AG09309 (cell line): ENCODE measurements at places on chromosomes 2 and 18.

DNA sequence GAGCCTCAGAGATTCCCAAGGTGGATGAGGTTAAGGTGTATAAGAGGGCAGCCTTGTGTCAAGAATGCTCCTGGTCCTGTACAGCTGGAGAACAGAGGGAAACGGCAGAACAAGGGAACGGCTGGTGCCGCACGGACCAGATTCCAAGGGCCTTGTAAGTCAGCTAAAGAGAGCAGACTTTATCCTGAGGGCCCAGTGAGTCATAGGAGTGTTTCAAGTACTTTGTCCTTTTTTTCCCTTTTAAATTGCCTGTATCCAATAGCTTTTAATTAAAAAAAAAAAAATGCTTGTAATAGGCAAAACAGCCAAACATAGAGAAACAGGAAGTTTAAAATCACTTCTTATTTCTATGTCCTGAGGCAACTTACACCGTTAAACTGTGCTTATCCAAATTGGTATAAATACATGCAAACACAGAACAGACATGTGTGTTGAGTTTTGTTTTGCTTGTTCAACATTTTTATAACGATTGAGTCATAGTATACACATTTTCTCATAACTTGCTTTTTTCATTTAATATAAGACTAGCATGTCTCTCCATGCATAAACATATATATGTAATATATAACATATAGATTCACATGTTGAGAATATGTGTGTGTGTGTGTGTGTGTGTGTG is 42.1 kb upstream of the EVA1A start:
- DNase-seq, result peak; percentile 82

DNA sequence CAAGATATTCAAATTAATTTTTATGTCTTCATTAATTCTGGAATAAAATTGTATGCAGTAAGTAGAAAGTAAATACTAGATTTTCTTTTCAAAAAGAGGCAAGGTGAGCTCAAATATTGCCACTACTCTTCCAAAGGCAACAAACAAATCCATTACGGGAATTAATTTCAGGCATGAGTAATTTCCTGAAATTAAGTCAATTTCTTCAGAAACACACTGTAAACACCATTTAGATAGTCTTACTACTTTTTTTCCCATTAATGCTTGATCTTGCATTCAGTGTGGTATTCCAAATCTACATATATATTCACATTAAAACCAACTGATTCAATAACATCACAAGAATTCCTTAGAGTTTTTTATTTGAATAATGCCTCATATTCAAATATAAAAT is 1274.0 kb upstream of the CRIM1 start:
- DNase-seq, result no peak

DNA sequence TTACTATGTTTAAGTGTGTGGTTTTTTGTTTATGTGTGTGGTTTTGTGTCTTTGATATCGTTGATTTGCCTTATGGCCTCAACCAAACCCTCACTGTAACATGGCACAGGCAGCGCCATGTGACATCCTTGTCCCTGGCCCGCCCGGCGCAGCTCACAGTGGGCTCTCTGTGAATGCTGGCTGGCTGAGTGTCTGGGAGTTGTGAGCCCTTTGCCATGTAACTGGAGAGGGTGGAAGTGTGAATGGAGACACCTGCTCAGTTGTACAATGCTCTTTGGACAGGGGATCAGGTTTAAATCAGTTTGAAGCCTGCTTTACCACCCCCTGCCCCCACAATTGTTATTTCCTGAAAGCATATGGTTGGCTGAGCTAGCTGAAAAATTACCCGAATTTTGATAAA is 41.8 kb downstream of the TCF7L1 start:
- no peak for DNase-seq

- DNase-seq, result peak; percentile 5
These were observed 7.0 kb upstream of the NXPH2 start for GRCh38 chr2:138787053-138787666.

DNA sequence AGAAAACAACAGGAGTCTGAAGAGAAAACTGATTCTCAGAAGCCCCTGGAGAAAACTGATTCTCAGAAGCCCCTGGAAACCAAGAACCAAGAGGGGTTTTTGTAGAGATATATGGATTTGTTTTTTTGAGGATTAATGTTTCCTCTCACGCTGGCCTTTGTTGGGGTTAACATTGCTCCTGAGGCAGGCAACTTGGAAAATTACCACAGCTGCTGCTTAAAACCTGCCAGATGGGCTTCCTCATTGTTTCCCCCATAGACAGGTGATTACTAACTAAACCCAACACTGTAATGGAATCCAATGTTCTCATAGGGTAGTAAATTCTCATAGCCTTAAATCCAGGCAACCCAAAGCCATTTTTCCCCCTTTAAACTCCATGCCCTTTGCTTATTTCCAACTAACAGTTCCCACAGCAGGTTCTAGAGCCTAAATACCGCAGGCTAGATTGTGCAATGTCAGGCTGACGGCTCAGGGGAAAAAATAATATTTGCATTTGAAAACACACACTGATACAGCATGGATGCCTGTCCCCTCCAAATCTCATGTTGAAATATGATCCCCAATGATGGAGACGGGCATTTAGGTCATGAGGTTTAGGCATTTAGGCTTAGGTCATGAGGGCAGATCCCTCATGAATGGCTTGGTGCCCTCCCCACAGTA is 272.3 kb upstream of the PKDCC start:
- no peak for DNase-seq

- DNase-seq, result no peak
These were observed 13.8 kb upstream of the ZFP36L2 start for GRCh38 chr2:43239981-43240765.

- DNase-seq, result no peak
These were observed 143.6 kb downstream of the AFF3 start for GRCh38 chr2:99998651-99999320.

DNA sequence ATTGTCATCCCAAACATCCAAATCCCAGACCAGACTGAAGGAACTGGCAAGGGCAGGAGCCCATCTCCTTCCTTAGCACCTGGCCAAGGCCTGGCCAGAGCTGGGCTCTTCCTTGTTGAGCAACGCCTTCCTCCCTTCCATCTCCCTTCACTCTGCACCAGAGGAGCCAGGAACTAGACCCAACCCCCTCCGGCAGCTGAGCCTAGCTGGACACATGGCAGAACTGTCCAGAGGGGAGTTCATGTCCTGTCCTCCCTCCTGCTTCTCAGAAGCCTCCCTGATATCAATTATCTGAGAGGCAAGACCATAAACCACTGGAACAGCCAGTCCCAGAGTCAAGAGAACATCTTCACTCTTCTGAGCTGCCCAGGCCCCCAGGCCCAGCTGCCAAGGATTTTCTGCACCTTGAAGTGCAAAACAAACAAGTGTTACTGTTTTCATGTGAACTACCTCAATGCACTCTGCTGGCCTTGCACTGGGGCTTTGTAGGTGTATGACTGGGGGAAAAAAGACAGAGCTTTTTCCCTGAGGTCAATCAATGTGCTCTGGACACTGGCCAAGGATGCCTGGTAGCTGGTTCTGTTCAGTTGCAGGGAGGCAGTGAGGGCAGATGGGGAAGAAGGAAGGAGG is 107.6 kb upstream of the MSH6 start:
- DNase-seq, result no peak

DNA sequence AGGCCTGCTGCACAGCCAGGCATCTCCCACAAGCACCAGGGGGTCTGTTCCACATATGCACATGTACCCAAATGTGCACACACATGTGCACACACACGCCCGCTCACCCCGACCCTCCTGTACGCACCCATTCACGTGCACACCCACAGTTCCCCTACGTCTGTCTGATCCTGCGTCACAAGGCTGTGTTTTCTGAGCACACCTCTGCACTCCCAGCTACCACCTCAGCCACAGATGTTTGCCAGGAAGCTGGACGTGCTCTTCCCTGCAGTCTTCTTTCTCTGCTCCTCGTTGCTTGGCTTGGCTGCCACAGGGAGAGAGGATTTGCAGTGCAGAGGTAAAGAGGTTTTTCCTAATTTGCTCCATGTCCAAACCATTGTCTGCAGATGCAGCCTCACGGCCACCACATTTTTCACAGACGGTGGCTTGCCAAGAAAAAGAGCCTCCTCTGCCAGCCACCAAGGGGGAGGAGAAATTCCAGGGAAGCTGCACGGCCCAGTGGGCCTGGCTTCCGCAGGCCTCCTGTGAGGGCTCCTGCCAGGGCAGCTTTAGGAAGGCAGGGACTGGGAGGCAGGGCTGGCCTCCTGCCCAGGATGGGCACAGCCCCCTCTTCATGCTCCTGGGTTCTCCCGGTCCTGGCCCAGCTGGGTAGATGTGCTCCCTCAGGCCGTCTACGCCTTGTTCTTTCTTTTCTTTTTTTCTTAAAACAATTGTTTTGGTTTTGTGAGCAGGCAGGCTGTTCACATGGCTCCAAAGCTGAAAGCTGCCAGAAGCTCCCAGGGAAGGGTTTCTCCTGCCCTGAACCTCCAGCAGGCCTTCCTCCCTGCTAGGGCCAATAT is 29.3 kb upstream of the HS6ST1 start:
- DNase-seq, result peak; percentile 27

DNA sequence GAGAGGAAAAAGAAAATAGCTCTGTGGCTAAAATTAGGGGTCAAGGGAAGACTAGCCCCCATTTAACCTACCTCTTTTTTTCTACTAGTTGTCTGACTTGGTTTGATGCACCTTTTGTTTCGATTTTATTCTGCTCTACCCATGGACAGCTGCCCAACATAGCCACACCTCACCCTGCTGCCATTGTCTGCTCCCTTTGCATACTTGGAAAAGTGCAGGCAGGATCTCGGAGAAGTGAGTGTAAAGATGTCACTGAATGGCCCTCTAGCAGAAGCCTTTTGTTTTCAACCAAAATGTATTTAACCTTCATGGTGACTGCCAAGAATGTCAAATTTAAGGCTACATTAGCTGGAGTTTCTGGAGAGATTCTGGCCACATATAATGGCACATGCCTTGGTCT is 62.9 kb downstream of the SETBP1 start:
- no peak for DNase-seq

GRCh38 chr2:146388757-146389156 is 1456.1 kb upstream of the ACVR2A start:
- no peak for DNase-seq

DNA sequence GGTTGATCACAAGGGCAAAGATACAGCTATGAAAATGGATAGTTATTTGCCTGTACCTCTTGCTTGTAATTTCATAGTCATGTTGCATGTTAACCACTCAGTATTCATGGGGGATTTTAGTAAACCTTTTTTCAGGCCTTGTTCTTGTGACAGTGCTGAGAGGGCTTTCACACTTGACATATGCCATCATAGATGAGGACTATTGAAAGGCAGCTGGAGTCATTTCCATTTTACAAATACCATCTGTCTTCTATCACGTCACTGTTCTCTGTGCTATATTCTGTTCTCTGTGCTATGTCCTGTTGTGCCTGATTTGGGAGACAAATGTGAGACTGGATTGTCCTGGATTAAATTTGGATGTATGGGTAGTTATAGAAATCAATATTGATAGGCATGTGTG is 131.7 kb downstream of the LYPD6B start:
- DNase-seq, result no peak

DNA sequence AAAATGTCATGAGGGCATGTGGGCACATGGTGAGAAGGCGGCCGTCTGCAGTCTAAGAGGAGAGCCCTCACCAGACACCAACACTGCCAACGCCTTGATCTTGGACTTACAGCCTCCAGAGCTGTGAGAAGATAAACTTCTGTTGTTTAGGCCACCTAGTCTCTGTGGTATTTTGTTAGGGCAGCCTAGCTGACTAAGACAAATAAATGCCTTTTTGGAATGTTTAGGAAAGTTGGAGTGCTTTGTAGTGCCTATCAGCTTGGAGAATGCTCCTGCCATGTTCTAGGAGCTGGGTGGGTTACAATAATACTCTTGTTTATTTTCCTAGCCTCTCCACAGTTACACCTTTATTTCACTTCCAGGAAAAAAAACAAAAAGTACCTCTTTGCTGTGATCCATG is 92.0 kb downstream of the SPP2 start:
- no peak for DNase-seq

GRCh38 chr2:159516241-159516758 is 100.0 kb downstream of the BAZ2B start:
- no peak for DNase-seq

DNA sequence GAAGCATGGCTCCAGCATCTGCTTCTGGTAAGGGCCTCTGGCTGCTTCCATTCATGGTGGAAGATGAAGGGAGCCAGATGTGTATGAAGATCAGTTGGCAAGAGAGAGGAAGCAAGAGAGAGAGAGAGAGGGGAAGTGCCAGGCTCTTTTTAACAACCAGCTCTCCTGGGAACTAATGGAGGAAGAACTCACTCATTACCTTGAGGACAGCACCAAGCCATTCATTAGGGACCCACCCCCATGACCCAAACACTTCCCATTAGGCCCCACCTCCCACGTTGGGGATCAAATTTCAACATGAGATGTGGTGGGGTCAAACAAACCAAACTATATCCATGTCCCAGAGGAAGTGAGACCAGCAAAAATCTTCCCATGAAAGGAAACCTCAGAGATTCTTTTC is 124.8 kb upstream of the SIX2 start:
- DNase-seq, result no peak

GRCh38 chr18:51184091-51184457 is 13.4 kb downstream of the MEX3C start:
- no peak for DNase-seq

DNA sequence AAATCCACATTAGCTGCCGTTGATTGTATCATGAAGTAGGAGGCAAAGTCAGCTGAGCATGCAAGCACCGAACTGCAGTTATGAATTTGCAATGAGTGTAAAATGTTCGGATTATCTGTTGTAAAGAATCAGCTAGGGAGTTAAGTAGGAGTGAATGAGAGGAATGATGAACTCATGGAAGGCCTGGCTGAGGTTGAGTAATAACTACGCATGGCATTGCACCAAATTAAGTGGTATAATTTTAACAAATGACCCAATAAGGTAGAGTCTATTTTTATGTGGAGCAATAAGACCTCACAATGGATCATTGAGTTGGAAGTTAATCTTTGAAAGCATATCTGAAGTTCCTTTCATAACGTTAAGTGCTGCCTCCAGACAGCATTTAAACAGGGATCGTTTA is 288.2 kb upstream of the CHST9 start:
- no peak for DNase-seq

DNA sequence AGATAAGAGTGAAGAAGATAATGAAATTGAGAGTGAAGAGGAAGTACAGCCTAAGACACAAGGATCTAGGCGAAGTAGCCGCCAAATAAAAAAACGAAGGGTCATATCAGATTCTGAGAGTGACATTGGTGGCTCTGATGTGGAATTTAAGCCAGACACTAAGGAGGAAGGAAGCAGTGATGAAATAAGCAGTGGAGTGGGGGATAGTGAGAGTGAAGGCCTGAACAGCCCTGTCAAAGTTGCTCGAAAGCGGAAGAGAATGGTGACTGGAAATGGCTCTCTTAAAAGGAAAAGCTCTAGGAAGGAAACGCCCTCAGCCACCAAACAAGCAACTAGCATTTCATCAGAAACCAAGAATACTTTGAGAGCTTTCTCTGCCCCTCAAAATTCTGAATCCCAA is 15.7 kb downstream of the MSH6 start:
- no peak for DNase-seq

- no peak for DNase-seq
These were observed 37.8 kb downstream of the CXCR4 start for GRCh38 chr2:136080114-136080513.

- DNase-seq, result no peak
These were observed 2180.6 kb upstream of the CELF4 start for GRCh38 chr18:39746201-39746600.

- DNase-seq, result no peak
These were observed 159.5 kb downstream of the COL4A4 start for GRCh38 chr2:227004482-227004881.

- DNase-seq, result no peak
These were observed 27.1 kb upstream of the SPTBN1 start for GRCh38 chr2:54429054-54429453.

GRCh38 chr18:22335731-22336198 is 82.0 kb downstream of the CTAGE1 start:
- no peak for DNase-seq

- no peak for DNase-seq
These were observed 71.3 kb downstream of the KANSL1L start for GRCh38 chr2:210099940-210100339.

- DNase-seq, result peak; percentile 75
These were observed 137.3 kb upstream of the PID1 start for GRCh38 chr2:229408356-229408755.
